ENCODE measurements at places on chromosomes 3 and 15.

- no peak for DNase-seq
These were observed 159.8 kb downstream of the THSD4 start for GRCh38 chr15:71275098-71275497.

- no peak for DNase-seq
These were observed 148.4 kb upstream of the CGNL1 start for GRCh38 chr15:57227899-57228298.

DNA sequence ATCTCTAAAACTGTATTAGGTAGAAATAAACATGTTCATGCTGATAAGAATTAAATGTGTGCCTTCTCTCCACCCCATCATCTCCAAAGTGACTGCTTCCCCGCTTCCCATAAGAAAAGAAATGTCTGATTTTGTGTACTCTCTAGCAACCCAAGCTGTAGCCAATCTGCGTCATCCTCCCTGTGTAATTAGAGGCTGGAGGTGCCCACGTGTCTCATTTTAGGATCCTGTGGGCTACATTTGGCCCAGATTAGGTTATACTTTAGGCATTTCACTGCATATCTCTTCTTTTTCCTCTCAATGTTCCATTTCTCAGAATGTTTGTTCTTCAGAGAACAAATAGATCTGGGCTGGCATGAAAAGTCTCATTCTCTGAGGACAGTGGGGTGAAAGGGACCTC, 19.3 kb upstream of the ZNF148 start:
- no peak for DNase-seq

DNA sequence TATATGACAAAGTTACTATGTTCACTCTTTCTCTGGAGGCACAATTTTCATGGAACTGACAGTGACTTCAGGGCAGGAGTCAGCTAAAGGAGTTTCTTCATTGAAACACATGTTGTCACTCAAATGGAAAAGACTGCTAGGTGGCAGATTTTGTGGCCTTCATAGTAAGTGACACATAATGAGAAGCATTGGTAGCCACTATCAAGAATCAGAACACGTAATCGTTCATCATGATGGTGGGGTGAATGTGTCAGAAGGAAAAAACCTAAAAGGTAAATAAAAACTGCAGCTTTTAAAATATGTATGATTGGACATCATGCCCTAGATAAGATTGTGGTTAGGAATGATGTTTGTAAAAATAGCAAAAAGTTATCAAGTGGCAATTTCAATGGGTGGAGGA, 1491.0 kb downstream of the SI start:
- no peak for DNase-seq

GRCh38 chr15:65421360-65422215, 1.2 kb downstream of the IGDCC4 start:
- DNase-seq = peak; percentile 14

GRCh38 chr3:33936171-33936920, 137.9 kb downstream of the PDCD6IP start:
- DNase-seq = no peak

- DNase-seq = no peak
These were observed 40.5 kb downstream of the SH3BP5 start for GRCh38 chr3:15291589-15292541.

GRCh38 chr3:154112146-154112852, 8.9 kb upstream of the ARHGEF26 start:
- no peak for DNase-seq

- DNase-seq = no peak
These were observed 44.5 kb upstream of the FNDC3B start for GRCh38 chr3:171994646-171995428.

DNA sequence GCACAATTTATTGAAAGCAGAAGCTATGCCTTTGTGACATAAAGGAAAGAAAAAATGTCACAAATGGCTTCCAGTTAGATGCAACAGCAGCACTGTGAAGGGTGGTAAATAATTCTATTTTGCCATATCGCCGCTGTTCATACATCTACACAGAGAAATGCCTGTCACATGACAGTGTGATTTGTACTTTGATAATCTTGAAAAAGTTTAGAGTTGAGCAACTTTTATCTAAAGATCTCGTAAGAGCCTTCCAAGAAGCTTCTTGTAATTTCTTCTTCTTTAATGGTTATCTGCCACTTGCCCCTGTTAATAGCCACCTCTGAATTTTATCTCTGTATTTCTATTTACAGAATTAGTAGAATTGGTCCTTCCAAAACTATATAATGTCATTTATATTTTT, 192.3 kb downstream of the ATP8B4 start:
- DNase-seq = no peak

GRCh38 chr15:69838338-69838737, 259.4 kb downstream of the TLE3 start:
- DNase-seq = no peak

DNA sequence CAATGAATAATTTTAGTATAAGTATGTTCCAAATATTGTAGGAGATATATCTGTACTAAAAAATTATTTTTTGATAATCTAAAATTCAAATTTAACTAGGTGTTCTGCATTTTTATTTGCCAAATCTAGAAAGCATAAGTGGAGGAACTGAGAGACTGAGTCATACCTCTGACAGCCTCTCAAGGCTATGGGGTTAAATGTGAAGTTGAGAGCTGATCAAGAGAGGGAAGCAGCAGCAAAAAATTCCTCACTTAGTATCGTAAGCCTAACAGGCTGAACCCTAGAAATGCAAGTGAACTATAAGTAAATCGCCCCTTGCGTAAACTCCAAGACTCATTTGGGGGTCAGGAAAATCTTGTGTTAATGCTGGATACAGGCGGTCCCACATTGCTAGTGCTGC, 12.8 kb upstream of the TOPAZ1 start:
- DNase-seq = no peak

DNA sequence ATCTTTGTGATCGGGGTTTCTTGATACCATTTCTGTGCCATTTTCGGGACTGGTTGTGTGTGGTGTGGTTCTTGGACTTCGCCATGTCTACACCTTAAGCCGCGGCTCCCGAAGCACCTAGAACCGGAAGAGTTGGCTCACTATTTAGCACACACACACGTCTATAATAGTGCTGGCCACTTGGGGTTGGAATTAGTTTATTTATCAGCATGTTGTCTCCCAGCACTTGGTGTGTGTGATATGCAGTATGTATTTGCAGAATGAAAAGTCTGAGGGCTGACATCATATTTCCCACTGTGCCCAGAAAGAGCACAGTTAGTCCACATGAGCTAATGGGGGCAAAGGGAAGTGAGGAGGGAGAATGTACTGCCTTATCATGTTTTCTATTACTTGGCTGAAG, 23.6 kb downstream of the MLH1 start:
- no peak for DNase-seq

- DNase-seq = no peak
These were observed 15.0 kb downstream of the TASOR start for GRCh38 chr3:56667973-56668579.

DNA sequence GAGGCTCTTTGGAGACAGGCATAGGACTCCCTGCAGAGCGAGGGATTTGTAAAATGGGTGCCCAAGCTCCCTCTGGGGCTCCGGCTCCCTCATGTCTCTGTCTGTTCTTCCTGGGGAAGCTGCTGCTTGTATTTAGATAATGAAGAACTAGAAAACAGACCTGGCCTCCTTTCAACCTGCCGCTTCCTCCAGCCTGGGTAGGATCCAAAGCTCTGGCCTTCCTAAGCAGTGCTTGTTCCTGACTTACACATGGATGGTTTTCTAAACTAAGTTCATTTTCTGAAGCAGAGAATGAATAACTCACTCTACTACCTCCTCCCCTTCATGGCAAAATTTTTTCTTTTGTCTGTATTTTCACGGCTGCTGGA, 36.9 kb upstream of the MYZAP start:
- no peak for DNase-seq

GRCh38 chr15:34065261-34065660, 26.3 kb upstream of the AVEN start:
- DNase-seq = no peak

DNA sequence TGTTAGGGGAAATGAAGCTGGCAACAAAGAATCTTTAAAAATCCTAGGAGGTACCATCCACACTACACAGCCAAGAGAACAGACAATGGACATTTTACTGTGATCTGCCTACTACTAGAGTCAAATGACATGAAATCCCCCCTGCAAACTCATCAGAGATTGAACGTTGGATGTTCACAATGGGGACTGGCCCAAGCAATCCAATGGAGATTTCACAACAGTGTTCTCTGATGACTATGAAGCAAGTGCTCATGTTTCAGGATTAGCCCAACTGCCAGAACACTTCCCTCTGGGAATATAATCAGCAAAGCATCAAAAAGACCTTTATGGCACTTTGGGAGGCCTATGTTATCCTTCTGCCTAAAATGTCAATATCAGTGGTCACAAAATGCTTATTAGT, 97.8 kb downstream of the IGSF11 start:
- DNase-seq = no peak

DNA sequence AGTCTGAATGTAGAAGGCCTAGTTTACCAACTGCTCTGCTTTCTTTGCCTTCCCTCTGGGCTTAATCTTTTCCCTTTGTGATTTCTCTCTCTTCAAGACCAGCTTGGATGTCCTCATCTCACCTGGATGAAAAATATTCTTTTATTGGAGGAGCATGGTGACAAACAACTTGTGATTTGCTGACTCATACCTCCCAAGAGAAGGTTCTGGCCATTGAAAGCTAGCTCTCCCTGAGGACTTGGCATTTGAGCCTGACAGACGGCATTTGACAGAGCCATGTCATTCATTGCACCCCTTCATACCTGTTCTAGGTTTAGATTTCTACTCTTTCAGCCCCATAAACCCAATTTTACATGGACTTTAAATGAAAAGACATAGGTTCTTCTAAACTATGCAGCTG, 33.3 kb downstream of the ATG7 start:
- no peak for DNase-seq

- no peak for DNase-seq
These were observed 29.2 kb upstream of the MUC13 start for GRCh38 chr3:124963755-124964154.

- DNase-seq = no peak
These were observed 12.0 kb upstream of the GNB4 start for GRCh38 chr3:179463319-179463718.

DNA sequence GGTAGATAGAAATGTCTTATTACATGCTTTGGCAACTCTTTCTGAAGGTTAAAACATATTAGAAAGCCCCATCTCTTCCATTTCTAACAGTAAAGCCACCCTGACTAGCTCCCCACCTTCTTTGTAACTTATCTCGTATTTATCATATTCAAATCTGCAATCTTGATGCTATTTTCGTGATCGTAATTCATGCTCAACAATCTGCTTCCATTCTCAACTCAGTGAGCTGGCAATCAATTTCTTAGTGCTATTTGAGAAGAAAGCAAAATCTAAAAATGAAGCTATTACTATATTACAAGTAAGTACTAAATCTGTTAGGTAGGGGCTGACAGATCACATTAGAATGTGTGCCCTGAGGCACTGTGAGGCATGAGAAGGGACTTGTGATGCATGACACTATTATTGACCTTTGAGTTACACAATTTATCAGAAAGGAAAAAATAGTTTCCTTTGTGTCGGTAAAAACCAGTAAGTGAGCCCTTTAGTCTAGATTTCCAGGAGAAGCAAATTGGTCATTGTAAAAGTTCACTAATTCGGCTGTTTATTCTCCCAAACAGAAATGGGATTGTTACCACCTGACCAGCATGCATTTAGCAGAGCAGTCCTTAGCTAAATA, 379.7 kb upstream of the CNTN6 start:
- no peak for DNase-seq

- DNase-seq = no peak
These were observed 40.0 kb downstream of the ATG7 start for GRCh38 chr3:11312166-11312565.

GRCh38 chr3:190546881-190547510, 33.1 kb downstream of the IL1RAP start:
- no peak for DNase-seq

DNA sequence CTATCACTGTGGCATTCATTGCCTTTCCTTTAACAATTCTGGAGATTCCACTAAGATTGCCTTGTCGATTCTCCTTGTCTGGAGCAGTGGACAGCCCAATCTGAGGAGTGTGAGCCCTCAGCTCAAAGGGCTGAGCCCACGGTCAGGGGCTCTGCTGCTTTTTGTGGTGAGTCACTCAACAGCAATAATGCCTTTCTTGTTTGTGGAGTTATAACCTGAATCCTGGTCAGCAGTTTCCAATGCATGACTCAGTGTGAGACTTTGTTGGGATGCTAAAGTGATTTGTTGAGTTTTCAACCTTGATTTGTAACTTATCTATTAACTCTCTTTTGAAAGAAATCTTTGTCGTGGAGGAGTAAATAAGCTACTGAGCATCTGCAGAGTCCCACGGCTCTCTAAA, 183.5 kb downstream of the TJP1 start:
- no peak for DNase-seq

DNA sequence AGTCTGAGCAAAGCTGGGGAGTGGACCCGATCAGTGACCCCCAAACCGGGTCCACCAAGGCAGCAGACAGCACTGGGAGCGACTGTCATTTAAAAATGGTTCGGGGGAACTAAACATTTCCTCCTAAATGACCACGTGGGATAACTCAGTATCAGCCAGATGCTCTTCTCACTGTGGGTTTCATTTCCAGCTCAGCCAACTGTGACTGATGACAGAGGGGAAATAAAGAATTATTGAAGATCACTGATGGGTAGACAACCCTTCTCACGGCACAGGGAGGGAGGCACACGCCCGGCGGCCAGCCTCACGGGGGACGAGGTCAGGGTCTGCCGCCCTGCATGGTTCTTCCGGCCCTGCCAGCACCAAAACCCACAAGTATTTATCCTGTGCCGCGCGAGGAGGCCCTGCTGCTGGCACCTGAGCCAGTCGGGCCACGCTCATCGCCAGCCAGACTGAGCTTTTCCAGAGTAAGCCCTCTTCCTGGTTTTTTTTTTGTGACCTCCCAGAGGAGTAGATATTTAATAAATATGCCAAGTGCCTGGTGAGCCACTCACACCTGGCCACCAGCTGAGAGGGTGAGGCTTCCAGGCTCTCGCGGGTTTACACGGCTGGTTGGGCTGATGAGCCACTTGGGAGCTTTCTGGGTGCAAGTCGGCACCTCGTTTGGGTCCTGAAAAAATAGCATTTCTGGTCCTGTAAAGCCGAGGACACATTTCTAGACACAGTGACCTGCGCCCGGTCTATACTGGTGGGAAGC, 6.2 kb downstream of the MELTF start:
- peak; percentile 75 for DNase-seq

GRCh38 chr3:140316466-140316865, 361.4 kb upstream of the TRIM42 start:
- no peak for DNase-seq

- no peak for DNase-seq
These were observed 31.0 kb downstream of the IDH2 start for GRCh38 chr15:90071220-90071807.

GRCh38 chr15:51024735-51025453, 69.8 kb downstream of the TNFAIP8L3 start:
- DNase-seq = peak; percentile 56
